ENCODE measurements at places on chromosomes 16 and 17. TPM values are rescaled to one million over a fixed set of nuclear protein-coding genes. Genes with fewer than 3 reads are reported as not detected.

DLG4 gene
- polyA plus RNA-seq, result 17.1 TPM

CSH2 gene
- not detected for polyA plus RNA-seq

USP43 gene
- polyA plus RNA-seq, result 0.43 TPM

IRX5 gene
- polyA plus RNA-seq, result 0.23 TPM

HOXB13 gene
- polyA plus RNA-seq, result 1.5 TPM

CORO6 gene
- 35.0 TPM for polyA plus RNA-seq

CRYM gene
- 25.8 TPM for polyA plus RNA-seq

CCDC144A gene
- 1.3 TPM for polyA plus RNA-seq

CDH11 gene
- polyA plus RNA-seq, result 71.9 TPM

CCDC40 gene
- polyA plus RNA-seq, result 2.2 TPM

KRTAP9-4 gene
- polyA plus RNA-seq, result not detected

ARHGDIG gene
- 0.95 TPM for polyA plus RNA-seq

PRSS36 gene
- 2.6 TPM for polyA plus RNA-seq

CHD9NB gene
- 1.4 TPM for polyA plus RNA-seq
